Non-pigmented ciliary epithelial cell (primary cell): ENCODE measurements at places on chromosomes 4 and X.

- DNase-seq: peak; percentile 46
These were observed 97.7 kb downstream of the ARHGAP10 start for GRCh38 chr4:147829401-147830101.

- no peak for DNase-seq
These were observed 33.8 kb downstream of the ENOX2 start for GRCh38 chrX:130869239-130869638.

DNA sequence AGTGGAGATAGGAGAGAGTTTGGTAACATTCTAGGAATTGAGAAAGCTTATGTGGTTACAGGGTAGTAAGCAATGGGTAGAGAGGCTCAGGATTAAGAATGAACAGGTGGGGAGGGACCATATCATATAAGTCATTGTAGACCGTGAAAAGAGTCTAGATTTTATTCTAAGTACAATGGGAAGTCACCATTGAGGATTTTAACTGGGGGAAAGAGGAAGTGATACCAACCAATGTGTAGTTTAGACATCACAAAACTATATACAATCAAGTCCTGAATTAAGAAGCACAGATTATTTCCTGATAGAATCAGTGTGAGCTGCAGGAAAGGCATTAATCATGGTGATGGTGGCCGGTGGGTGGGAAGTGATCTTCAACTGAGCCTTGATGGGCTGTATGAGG, 178.3 kb upstream of the ZIC3 start:
- no peak for DNase-seq

DNA sequence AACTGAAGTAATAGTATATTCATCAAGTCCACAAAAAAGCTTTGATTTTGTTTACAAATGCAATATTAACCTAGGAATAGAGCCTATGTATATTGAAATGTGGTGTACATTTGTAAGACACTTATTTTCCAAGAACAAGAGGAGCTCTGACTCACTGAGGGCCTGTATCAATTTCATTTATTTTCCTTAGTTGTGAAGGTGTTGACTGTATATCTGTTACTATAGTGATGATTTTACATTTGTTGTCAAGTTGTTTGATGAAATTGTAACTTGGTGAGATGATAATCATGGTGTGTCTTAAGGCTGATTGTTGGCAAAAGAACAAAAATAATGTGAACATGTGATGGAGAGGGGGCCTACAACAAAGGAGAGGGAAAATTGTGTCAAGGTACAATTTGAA, 274.9 kb upstream of the TEX13A start:
- DNase-seq: no peak
